ENCODE measurements at places on chromosomes 5 and 9.

DNA sequence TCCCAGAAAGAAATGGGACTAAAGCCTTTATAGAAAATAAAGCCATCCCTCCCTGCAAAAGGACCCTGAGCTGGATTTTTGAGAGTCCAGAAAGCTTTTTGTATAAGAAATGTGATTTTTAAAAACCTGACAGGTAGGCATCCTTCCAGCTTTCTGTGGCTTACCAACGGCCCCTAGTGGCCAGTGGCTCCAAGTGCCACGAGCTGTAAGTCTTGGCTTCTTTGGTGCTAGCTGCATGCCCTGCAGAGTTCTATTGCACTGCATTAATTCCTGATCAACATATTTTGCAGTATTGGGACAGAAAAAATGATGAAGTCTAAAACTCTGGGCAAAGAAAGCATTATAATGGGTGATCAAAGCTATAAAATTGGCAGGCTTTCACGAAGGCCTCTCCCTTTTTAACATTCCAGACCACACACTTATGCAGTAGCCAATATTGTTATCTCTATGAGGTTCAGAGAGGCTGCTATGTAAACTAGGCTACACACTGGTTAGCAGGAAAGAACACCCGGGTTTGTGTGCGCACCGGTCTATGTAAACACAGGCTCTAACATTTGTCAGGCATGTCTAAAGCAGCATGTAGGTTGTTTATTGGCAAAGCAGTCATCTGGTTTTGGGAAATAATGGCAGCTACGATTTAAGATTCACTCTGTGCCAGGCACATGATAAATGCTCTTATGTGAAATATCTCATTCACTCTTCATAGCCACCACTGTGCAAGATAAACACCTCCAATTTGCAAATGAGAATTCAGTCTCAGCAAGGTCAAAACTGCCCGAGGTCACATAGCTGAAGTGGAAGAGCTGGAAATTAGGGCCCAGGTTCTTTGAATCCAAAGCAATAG is 55.2 kb downstream of the NMUR2 start:
- peak; percentile 22 for DNase-seq

DNA sequence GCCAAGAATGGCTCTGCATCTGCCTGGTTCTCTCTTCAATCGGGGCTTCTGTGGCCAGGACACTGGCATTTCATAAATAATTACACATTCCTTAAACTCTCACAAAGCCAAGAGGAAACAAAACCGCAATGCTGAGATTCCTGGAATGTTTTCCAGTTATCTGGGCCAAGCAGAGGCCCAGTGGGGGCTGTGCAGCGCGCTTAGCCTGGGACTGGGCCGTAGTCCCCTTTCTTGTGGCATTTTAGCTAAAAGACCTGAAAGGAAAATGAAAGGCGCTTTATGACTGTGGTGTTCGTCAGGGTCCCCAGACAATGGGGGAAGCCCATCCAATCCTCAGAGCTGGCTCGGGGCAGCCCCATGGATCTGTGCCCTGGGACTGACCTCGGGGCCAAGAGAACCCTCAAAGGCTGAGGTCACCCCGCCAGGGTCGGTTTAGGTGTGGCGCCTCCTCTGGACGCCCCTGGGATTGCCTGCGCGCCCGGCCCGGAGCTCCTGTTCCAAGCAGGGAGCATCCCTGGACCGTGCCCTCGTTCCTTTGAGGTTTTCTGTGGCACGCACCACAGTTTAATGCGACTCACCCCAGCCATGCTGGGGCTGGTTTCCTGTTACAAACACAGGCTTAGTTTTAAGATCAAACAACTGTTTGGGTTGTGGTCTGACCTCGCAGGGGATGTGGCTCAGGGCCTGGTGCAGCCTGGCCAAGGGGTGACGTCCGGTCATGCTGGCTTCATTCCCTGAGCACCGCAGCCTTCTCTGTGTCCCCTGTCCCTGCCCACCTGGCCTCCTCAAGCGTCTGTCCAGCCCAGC is 51.5 kb upstream of the NKD2 start:
- no peak for DNase-seq

DNA sequence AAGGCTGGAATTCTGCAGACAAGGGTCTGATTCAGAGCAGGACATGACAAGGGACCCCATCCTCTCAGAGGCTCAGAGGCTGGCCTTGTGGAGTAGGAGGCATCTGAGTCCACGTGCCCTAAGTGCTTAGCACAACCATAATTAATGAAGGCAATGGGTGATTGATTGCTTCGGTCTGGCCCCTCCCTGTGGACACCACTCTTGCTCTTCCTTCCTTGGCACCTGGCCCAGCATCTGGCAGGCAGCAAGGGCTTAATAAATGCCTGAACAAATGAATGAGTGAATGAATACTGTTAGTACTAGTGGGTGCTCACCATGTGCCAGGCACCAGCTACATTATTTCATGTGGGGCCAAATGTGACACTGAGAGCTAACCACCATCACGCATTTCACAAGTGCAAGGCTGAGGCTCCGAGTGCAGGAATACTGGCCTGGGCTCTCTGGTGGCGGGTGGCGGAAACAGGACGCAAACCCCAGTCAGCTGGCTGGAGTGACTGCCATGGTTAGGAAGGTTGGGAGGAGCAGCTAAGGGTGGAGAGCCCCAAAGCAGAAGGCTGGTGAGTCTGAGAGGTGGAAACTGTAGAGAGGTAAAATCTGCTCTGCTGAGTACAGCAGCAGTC is 53.6 kb downstream of the ASS1 start:
- DNase-seq = no peak

DNA sequence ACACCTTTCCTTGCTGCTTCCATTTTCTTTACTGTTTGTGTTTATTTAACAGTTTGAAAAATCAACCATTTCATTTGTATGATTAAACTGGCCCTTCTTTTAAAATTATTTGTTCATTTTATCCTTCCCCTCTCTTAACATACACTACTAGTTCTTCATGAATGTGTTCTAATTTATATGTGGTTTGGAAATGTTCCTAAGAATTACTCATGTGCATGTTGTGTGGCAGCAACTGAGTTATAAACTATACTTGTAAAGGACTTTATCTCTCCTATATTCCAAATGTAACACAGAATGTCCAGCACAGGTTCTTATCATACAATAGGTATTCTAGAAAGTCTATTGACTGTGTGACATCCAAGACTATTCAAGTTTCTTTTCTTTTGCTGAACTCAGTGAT is 358.2 kb upstream of the MEF2C start:
- DNase-seq = no peak

DNA sequence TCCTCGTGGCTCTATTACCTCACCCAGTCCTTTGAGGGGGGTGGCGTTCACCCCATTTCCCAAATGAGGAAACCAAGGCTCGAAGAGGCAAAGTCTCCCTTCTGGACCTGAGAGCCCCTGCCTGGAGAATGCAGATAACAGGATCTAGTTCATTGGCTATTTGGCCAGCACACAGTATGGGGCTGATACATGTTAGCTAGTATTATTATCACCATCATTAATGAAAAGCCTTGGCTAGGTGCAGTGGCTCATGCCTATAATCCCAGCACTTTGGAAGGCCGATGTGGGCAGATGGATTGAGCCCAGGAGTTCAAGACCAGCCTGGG is 4.3 kb downstream of the SH3GLB2 start:
- no peak for DNase-seq

GRCh38 chr5:15615859-15616258 is 115.9 kb downstream of the FBXL7 start:
- no peak for DNase-seq

- DNase-seq = peak; percentile 27
Observed at GRCh38 chr9:31030741-31031202, 1353.7 kb upstream of the ACO1 start.

Data from iPS DF 6.9 (cell line).